Activated CD8-positive, alpha-beta memory T cell treated with anti-CD3 and anti-CD28 coated beads for 24 hours (primary cell): ENCODE measurements at places on chromosomes 11 and 22.

DNA sequence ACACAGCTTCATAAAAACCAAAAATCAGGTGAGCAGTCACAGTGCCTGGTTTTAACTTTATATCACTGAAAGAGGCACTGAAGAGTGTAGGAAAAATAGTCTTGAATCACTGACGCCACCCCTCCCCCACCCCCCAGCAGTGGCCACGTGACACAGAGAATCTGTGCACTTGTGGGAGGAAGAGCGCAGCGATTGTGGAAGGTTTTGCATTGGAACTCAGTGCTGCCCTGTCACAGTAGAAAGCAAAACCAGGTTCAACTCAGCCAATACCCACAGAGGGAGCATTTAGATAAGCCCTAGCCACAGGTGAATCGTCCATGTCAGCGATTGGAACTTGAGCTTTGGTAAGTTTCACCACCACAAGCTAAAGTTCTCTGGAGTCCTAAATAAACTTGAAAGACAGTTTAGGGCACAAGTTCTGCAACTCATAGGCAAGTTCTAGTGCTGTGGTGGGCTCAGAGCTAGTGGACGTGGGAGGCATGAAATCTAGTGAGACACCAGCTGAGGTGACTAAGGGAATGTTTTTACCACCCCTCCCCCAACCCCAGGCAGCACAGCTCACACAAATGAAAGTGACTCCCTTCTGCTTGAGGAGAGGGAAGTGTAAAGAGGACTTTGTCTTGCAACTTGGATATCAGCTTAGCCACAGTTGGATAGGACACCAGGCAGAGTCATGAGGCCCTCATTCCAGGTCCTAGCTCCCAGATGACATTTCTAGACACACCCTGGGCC, 13.3 kb downstream of the OR52B2 start:
- DNase-seq, result no peak

- DNase-seq, result no peak
Observed at GRCh38 chr22:46688949-46689348, 49.1 kb downstream of the CERK start.

GRCh38 chr11:46618837-46619236, 1.5 kb downstream of the ATG13 start:
- DNase-seq, result no peak

DNA sequence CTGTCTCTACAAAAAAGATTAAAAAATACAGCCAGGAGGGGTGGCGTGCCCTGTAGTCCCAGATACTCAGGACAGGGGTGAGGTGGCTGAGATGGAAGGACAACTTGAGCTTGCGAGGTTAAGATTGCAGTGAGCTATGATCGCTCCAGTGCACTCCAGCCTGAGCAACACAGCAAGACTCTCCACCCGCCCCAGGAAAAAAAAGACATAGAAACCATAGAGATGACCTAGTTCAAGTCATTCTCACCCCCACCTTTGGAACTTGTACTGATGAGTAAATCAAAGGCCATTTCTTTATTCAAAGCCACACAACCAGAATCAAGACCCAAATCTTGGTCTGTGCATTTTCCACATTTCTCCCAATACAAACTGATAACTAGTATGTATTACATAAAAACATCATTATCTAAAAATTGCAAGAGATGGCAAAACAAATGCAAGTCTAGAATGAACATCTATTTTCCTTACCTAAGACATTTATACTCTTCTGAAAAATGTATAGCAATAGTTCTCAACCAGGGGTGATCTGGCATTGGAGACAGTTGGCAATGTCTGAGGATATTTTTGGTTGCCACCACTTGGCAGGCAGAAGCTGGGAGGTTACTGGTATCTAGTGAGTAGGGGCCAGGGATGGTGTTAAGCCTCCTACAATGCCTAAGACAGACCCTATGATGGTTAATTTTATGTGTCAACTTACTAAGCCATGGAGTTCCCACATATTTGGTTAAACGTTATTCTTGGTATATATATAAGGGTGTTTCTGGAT, 34.6 kb downstream of the LGR4 start:
- DNase-seq, result no peak

DNA sequence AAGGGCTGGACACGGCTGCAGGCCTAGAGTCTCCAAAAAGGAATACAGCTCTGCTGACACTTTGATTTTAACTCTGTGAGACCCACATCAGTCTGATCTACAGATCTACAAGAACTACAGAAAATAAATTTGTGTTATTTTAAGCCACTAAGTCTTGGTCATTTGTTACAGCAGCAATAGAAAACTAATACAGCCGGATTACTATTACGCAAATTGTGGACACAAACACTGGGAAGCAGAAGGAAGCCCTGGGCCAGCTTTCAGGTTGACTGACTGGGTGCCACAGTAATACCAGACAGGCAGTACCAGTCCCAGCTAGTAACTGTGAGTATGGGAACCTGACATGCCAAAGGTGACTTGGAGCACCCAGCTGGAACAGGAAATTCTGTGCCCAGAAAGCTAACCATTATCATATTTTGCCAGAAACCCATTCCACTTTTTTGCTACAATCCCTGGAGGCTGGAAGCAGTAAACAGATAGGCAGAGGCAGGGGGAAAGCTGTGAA, 13.4 kb downstream of the SLC25A17 start:
- DNase-seq, result no peak
